ENCODE measurements at places on chromosomes 11 and 22.

- DNase-seq = no peak
Measured at GRCh38 chr11:96783311-96783710, 393.5 kb downstream of the JRKL start.

- DNase-seq = no peak
Measured at GRCh38 chr11:69703453-69703767, 412 bp downstream of the FGF19 start.

DNA sequence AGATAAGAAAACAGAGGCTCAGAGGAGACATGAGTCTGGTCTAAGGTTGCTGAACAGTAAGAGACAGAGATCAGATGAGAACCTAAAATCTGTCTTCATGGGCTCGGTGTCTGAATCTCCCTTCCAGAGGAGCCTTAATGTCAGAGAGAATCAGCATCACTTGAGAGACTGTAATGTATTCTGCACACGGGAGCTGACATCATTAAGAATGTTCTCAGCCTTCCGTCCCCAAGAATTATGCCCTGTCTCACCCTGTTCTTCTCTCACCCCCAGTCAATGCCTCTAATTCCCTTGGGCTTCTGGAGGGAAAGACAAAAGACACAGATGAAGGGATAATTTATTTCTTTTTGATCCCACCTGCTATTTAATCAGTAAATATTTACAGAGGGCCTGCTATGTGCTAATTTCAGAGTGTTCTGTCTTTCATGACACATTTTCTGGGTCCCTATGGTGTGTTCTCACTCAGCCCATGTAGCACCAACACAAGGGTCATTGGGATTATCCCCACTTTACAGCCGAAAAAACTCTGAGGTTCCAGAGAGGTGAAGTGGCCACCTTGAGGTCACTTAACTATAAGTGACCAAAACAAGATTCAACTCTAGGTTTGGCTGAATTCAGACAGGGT is 61.8 kb downstream of the CD82 start:
- DNase-seq = no peak

GRCh38 chr11:20278727-20279126 is 84.8 kb upstream of the HTATIP2 start:
- no peak for DNase-seq

GRCh38 chr11:72712168-72712751 is 38.0 kb upstream of the PDE2A start:
- DNase-seq = no peak

DNA sequence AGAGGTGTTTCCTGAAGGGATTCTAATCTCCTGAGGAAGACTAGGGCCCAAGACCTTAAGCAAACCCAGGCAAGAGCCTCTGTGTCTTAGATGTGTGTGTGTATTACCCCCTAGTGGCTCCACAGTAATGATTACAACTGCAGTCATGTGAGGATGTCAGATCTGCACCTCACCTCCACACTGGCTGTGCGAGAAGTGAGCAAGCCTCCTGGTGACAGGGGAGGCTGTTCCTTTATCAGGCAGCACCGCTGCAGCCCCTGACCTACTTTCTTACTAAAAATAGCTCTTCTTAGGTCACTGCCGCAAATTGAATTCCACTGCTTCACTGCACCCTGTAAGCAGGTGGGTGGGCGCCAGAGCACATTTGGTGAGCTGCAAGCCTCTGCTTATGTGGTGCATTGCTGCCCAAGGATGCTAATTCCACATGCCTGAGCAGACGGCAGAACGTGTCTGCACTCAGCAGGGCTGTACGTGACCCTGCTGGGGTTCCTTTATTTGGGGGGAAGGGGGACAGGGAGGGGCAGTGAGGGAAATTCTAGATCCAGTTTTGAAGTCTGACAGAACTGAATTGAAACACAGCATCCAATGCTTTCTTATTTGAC is 112.4 kb downstream of the KCNC1 start:
- DNase-seq = no peak

- no peak for DNase-seq
Measured at GRCh38 chr22:37267135-37267587, 15.1 kb upstream of the CYTH4 start.

DNA sequence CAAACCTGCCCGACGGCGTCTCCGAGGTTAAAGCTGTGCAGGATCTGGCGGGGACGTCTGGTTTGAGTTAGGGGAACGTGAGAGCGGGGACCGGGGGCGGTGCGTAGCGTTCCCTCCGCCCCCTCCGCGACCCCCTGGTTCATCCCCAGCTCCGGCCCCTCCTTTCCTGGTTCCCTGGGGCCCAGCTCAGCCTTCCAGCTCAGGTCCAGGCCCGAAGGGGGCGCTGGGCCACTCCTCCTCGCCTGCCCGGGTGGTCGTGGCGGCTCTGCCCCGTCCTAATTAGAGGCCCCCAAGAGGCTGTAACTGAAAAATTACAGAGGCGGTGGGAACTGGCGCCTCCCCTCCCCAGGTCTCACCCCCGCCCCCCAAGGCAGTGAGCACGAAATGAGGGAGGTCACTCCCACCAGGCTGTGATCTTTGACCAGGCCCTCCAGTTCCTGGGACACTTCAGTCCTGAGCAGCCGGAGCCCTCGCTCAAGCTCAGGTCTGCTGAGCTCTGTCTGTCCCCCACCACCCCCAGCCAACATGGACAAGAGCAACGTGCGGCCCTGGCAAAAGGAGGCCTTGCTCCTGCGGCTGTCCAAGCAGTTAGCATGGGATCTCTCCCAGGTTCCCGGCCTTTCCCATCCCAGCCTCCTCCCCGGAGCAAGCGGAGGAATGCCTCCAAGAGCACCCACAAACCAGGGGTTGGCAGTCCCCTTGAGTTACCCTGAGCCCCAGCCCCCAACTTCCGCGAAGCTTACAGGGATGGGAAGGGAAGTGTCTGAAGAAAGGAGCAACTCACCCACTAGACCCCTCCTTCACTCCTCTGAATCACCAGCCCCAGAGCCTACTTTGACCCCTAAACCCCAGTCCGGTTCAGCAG is 3.3 kb downstream of the CD248 start:
- DNase-seq = no peak

GRCh38 chr11:65129649-65130441 is 4.5 kb downstream of the SYVN1 start:
- no peak for DNase-seq

DNA sequence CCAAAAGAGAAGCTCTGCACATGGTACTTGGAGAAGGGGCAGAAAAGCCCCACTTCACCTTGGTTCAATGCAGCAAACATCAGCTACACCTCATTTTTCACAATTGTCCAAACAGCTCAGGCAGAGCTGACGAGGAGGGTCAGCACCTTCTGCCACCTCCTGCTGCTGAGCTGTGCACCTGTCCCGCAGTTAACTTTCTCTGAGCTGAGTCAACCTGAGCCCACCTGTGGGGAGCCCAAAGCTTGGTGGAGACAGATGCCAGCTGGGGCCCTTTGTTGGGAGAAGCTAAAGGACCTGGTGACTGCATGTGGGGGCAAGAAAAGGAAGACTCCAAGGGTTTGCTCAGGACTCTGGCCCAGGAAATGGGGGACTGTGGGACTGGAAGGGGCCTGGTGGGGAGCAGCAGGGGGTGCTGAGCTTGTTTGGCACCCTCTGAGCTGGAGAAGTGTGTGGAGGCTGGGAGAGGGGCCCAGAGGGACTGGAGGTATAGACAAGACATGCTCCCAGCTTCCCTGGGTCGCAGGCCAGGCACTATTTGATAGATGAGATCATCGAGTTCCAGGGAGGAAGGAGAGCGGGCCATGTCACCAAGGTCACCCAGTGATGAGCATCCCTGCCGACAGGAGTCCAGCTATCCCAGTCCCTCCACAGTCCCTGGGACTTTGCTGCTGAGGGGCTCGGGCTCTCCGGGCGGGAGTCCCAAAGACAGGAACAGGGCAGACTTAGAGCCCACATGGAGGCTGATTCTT is 53.5 kb downstream of the KCNJ4 start:
- DNase-seq = no peak

DNA sequence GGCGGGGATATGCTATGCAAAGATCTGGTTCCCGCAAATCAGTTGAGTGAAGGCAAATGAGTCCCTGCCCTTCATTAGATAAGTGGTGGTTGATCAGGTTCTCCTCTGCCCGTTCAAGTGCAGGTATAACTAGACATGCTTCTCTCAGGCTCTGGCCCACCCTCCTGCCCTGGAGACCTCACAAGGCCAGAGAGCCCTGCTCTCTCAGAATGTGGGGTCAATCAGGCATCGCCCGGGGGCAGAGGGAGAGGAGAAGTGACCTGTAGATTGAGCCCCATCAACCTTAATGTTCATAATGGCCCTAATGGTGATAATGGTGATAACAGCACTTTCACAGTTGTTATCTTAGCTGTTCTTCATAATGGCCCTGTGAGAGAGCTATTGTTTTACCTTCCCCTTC is 224.3 kb downstream of the DSCAML1 start:
- DNase-seq = no peak

GRCh38 chr11:33303541-33303940 is 46.4 kb downstream of the HIPK3 start:
- no peak for DNase-seq
